ENCODE measurements at places on chromosomes 1 and 21. TPM values are rescaled to one million over a fixed set of nuclear protein-coding genes. Genes with fewer than 3 reads are reported as not detected.

- no peaks in the 10 kb centered on the region for H3K27me3 ChIP-seq
- H3K36me3 ChIP-seq: no peaks in the 10 kb centered on the region
- H3K4me3 ChIP-seq: peak overlapping the region; percentile 54
- H3K4me1 ChIP-seq: no peaks in the 10 kb centered on the region
- H3K27ac ChIP-seq: no peak overlapping the region
- peak; percentile 15 for DNase-seq
Observed at GRCh38 chr1:59976194-59977074, 49.9 kb upstream of the CYP2J2 start.

DNA sequence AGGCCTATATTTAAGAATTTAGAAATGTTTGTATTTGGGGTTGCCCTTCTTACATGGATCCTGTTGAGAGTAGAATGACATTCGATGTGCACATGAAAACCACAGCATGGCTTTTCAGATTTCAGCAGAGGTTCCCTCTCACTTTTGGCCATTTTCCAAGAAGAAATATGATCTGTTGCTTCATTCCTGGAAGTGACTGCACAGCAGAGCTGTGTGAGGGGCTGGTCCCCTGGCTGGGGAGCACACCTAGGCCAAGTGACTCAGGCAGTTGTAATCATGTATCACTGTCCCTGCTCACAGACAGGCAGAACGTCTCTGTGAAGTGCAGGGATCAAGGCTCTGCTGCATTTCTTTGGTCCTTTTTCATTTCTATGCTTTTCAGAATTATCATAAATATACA is 32.3 kb downstream of the AGT start:
- DNase-seq: no peak
- H3K36me3 ChIP-seq: peaks cover 28% of the 10 kb centered on the region
- peaks cover 25% of the 10 kb centered on the region for H3K4me1 ChIP-seq
- H3K27me3 ChIP-seq: no peaks in the 10 kb centered on the region
- no peak overlapping the region for H3K4me3 ChIP-seq

- DNase-seq: no peak
- H3K27ac ChIP-seq: no peak overlapping the region
- no peaks in the 10 kb centered on the region for H3K36me3 ChIP-seq
- H3K27me3 ChIP-seq: no peaks in the 10 kb centered on the region
- H3K4me1 ChIP-seq: peaks cover 10% of the 10 kb centered on the region
- no peak overlapping the region for H3K4me3 ChIP-seq
Observed at GRCh38 chr21:43337901-43338655, 88.9 kb downstream of the SIK1 start.

GRCh38 chr1:112866981-112867380 is 89.0 kb downstream of the SLC16A1 start:
- DNase-seq: no peak
- H3K36me3 ChIP-seq: no peaks in the 10 kb centered on the region
- no peaks in the 10 kb centered on the region for H3K27me3 ChIP-seq
- H3K4me1 ChIP-seq: no peaks in the 10 kb centered on the region
- no peak overlapping the region for H3K4me3 ChIP-seq

DNA sequence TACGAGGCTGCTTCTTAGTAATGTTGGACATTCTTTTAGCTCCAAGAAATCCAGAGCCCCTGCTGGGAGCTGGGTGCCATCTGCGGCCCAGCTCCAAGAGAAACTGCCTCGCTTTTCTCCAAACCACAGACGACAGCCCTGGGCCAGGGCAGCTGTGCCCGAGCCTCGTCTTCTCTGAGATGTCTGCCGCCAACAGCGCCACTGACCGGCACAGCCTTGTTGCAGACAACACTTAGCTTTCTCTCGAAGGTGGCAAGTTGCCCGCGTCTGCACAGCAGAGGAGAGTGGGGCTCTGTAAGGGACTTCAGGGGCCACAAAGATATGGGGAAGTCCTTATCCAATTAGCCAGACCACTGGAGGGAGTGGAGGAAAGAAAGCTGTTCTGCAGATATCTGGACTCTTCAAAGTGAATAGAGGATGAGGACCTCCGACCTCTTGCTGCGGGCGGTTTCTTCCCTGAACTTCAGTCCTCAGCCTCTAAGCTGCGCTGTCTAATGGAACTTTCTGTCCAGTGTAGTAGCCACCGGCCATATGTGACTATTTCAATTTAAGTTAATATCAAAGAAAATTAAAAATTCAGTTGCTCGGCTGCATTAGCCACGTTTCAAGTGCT is 63.9 kb upstream of the DISP3 start:
- no peak overlapping the region for H3K27ac ChIP-seq
- no peaks in the 10 kb centered on the region for H3K36me3 ChIP-seq
- no peak overlapping the region for H3K4me3 ChIP-seq
- H3K27me3 ChIP-seq: no peaks in the 10 kb centered on the region
- DNase-seq: no peak
- H3K4me1 ChIP-seq: no peaks in the 10 kb centered on the region

Gene ECM1
- total RNA-seq: 54.0 TPM

Gene DTL
- 0.21 TPM for total RNA-seq

Gene MEAF6
- total RNA-seq: 43.9 TPM

Gene OR2T11
- total RNA-seq: not detected

Gene LRIG2
- total RNA-seq: 44.7 TPM

Gene AMY2A
- not detected for total RNA-seq
